ENCODE measurements at places on chromosomes 4 and X. TPM values are rescaled to one million over a fixed set of nuclear protein-coding genes. Genes with fewer than 3 reads are reported as not detected.

DNA sequence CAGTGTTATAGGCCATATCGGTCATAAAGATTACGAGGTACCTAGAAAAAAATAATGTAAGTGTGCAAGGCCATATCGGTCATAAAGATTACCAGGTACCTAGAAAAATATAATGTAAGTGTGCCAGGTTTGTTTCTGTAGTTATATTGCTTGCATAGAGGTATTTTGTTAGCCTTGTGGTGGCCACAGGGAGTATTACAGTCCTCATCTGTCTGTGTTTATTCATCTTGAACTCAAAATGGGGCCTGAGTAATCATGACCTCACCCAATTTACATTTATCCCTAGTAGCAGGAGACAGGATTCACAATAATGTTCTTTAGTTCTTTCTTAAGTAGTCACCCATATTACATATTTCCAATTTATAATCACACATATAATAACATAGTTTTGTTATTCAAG lies 459.7 kb downstream of the MID1IP1 start:
- no peaks in the 10 kb centered on the region for H3K36me3 ChIP-seq
- H3K4me1 ChIP-seq: peaks cover 4% of the 10 kb centered on the region
- H3K4me3 ChIP-seq: no peak overlapping the region
- no peak for DNase-seq

Gene BRS3
- total RNA-seq: not detected

Gene TCP11X2
- not detected for total RNA-seq

DNA sequence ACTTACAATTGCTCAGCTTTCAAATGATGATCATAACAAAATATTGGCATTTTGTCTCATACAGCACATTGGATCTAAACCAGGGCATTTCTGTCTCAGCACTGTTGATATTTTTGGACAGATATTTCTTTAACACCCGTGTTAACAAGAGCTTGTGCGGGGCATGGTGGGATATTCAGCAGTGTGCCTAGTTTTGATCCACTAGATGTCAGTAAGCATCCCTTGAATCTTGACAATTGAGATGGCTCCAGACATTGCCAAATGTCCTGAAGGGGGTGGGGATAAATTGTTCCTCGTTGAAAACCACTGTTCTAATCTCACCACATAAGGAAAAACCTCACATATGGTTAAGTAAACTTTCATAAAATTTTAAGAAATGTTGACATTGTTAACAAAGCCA lies 806.3 kb downstream of the STIM2 start:
- H3K27me3 ChIP-seq: no peaks in the 10 kb centered on the region
- H3K36me3 ChIP-seq: no peaks in the 10 kb centered on the region
- H3K27ac ChIP-seq: no peak overlapping the region

- H3K36me3 ChIP-seq: no peaks in the 10 kb centered on the region
- no peak overlapping the region for H3K27ac ChIP-seq
- no peak for DNase-seq
- H3K4me3 ChIP-seq: no peak overlapping the region
- H3K27me3 ChIP-seq: peaks cover 10% of the 10 kb centered on the region
These were observed 38.0 kb upstream of the CRMP1 start for GRCh38 chr4:5930876-5931275.

DNA sequence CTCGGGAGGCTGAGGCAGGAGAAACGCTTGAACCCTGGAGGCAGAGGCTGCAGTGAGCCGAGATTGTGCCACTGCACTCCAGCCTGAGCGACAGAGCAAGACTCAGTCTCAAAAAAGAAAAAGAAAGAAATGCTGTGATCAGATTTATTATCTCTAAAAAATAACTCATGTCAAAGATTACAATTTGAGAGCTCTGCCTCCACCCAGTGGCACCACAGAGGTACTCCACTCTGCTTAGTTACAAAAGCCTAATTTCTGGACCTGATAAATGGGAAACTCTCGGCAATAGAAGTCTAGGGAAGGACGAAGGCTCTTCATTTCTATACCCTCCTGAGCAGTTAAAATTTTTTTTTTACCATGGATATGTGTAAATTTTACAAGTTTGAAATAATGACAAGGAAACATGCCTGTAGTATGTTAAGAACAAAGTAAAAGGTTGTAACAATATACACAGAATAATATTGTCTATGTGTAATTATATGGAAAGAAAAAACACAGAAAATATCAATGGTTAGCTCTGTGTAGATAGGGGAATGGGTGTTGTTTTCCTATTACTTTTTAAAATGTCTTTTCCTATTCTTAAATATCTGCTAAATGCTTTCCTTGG lies 149.8 kb downstream of the STIM2 start:
- no peaks in the 10 kb centered on the region for H3K27me3 ChIP-seq
- no peak overlapping the region for H3K4me3 ChIP-seq
- DNase-seq: peak; percentile 31

DNA sequence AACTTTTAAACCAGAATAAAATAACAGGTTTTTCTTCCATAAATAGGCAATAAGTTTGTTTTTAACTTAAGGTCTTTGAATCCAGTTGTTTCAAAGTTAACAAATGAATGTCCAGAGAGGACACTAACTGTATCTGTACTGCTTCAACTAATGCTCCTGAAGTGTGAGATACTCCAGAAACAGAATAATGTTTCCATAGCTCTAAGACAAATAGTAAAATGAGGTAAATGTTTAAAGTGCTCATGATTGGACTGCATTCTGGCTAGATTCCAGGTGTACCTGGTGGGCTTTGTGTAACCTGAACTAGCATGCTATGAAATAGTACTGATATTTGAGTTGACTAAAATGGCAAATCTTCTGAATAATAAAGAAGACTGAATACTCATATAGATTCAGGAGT lies 51.7 kb downstream of the METTL14 start:
- DNase-seq: no peak
- no peaks in the 10 kb centered on the region for H3K4me1 ChIP-seq
- H3K36me3 ChIP-seq: peaks cover 60% of the 10 kb centered on the region
- no peaks in the 10 kb centered on the region for H3K27me3 ChIP-seq
- H3K27ac ChIP-seq: no peak overlapping the region

- H3K36me3 ChIP-seq: peaks cover 13% of the 10 kb centered on the region
- H3K4me3 ChIP-seq: no peak overlapping the region
- no peak overlapping the region for H3K27ac ChIP-seq
- DNase-seq: no peak
- no peaks in the 10 kb centered on the region for H3K27me3 ChIP-seq
- H3K4me1 ChIP-seq: no peaks in the 10 kb centered on the region
These were observed 51.6 kb downstream of the RS1 start for GRCh38 chrX:18620349-18620748.

DNA sequence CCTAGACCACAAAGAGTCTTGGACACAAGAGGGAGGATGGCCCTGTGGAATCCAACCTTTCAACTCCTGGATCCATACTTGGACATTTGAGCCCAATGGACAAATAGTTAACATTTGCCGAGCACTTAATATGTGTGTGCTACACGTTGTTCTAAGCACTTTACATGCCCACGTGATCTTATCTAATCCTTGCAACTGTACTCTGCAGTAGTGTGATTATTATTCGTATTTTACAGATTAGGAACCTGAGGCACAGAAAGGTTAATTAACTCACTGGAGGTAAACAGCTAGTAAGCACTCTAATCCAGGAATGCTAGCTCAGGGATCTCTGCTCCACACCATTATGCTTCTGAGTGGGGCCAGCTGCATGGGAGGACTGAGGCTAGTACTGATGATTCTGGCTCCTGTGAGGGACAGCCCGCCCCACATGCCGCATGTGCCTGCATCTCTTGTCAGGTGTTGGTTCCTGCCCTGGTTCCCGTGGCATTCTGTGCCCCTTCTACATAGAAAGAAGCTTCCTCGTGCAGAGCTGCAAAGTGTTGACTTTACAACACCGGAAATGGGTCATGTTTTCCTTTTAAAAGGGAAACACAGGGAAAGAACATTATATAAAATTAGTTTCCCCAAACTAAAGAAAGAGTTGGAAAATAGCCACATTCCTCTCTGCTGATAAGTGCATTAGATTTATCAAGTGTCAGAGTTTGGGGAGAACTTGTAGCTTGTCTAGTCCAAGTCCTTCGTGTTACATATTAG lies 34.8 kb downstream of the PLAC1 start:
- H3K27ac ChIP-seq: no peak overlapping the region
- H3K4me1 ChIP-seq: no peaks in the 10 kb centered on the region
- H3K4me3 ChIP-seq: no peak overlapping the region
- DNase-seq: no peak

GRCh38 chrX:139795196-139795595 lies 87.2 kb upstream of the MCF2 start:
- H3K36me3 ChIP-seq: peaks cover 29% of the 10 kb centered on the region
- H3K4me3 ChIP-seq: peak overlapping the region; percentile 60
- peak overlapping the region; percentile 63 for H3K27ac ChIP-seq
- H3K4me1 ChIP-seq: peaks cover 13% of the 10 kb centered on the region
- no peak for DNase-seq
- no peaks in the 10 kb centered on the region for H3K27me3 ChIP-seq

GRCh38 chr4:89056953-89057398 lies at the start of gene FAM13A:
Gene FAM13A (minus strand): TSS chr4:89057185. CDS start chr4:89056964, 221 bp downstream.
- no peaks in the 10 kb centered on the region for H3K36me3 ChIP-seq
- H3K27me3 ChIP-seq: no peaks in the 10 kb centered on the region
- peak within 1 kb of the TSS; percentile 56 for H3K4me3 ChIP-seq
- no peak within 1 kb of the TSS for H3K27ac ChIP-seq
- no peak for DNase-seq
- H3K4me1 ChIP-seq: peaks cover 14% of the 10 kb centered on the region

GRCh38 chr4:93312299-93312698 lies 516.3 kb upstream of the ATOH1 start:
- no peaks in the 10 kb centered on the region for H3K27me3 ChIP-seq
- no peak overlapping the region for H3K4me3 ChIP-seq
- no peak overlapping the region for H3K27ac ChIP-seq
- no peaks in the 10 kb centered on the region for H3K36me3 ChIP-seq
- no peak for DNase-seq
- H3K4me1 ChIP-seq: no peaks in the 10 kb centered on the region

Gene TCEAL6
- not detected for total RNA-seq

- peak overlapping the region; percentile 25 for H3K4me3 ChIP-seq
- H3K27ac ChIP-seq: no peak overlapping the region
- H3K27me3 ChIP-seq: peaks cover 3% of the 10 kb centered on the region
- peaks cover 11% of the 10 kb centered on the region for H3K4me1 ChIP-seq
- no peak for DNase-seq
These were observed 154.1 kb upstream of the FAM241A start for GRCh38 chr4:111991163-111991562.

Gene KIF4A
- 0.49 TPM for total RNA-seq

DNA sequence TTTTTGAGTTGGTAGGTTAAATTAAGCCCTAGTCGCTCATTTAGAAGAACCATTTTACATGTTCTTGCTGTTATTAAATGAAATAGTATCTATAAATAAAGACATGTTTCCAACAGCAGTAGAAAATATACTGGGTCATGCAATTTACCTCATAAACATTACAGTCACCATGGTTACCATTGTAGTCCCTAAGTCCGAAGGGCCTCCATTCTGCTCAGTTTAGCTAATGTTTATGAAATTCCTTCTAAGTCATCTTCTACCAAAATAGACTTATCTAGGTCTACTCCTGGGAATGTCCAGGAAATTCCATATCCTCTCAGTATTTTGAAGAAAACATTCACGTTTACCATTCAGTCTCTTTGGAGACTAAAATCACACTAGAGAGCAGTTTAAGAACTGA lies 292.5 kb upstream of the DCAF8L1 start:
- no peaks in the 10 kb centered on the region for H3K4me1 ChIP-seq
- no peaks in the 10 kb centered on the region for H3K36me3 ChIP-seq
- no peaks in the 10 kb centered on the region for H3K27me3 ChIP-seq
- no peak overlapping the region for H3K27ac ChIP-seq

DNA sequence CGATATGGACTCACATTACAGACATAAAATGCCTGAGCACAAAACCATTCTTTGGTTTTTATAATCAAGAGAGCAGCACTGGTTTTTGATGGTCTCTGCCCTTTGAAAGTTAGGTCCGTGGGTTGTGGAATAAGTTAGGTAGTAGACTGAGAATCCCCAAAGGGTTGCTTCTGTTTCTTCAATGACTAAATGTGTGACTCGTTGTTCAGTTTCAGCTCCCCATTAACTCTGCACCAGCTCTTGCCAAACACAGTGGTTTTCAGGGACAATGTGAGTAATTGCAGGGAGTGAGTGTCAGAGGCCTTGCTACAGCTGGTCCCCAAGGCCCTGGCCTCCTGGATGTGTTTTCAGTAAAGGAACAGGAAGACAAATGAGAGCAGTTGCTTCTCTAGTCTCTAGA lies 24.8 kb downstream of the SMIM20 start:
- H3K27ac ChIP-seq: no peak overlapping the region
- H3K27me3 ChIP-seq: peaks cover 2% of the 10 kb centered on the region
- H3K4me3 ChIP-seq: no peak overlapping the region
- H3K4me1 ChIP-seq: peaks cover 15% of the 10 kb centered on the region
- no peaks in the 10 kb centered on the region for H3K36me3 ChIP-seq
- no peak for DNase-seq

DNA sequence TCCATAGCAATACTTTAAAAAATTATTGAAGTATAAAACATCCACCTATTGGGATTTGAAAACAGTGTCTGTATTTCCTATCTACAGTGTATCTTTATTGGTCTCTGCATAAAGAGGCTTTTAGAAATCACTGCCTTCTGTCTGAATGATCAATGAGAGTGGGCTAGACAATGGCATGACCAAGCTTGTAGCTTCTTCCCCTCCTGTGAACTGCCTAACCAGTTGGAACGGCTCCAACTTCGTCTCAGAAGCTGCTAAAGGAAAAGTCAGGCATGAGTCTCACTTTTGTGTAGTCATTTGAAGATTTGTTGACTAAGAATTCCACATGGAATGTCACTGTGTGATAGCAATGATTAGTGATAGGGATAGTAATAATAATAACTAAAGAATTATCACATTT lies 64.2 kb downstream of the INTS12 start:
- no peaks in the 10 kb centered on the region for H3K36me3 ChIP-seq
- H3K4me3 ChIP-seq: no peak overlapping the region
- DNase-seq: no peak
- H3K4me1 ChIP-seq: no peaks in the 10 kb centered on the region

- H3K4me1 ChIP-seq: no peaks in the 10 kb centered on the region
- H3K27me3 ChIP-seq: peaks cover 3% of the 10 kb centered on the region
- no peak for DNase-seq
- no peaks in the 10 kb centered on the region for H3K36me3 ChIP-seq
These were observed 20.2 kb upstream of the CDKN2AIP start for GRCh38 chr4:183424109-183424744.

DNA sequence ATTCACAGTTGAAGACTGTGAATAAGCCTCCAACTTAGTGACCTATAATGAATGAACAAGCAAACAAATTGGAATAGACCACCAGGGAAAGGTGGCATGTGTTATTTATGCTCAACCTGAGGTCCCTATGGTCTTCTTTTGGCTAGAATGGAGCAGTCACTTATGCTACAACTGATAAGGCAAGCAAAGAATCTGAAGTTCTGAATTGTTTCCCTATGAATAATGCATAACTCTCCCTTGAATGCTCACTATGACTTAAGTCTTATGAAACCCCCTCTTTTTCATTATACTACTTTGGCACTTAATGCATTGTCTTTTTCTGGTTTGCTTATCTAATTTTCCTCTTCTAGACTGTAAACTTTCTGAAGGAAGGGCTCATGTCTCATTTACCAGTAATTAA lies 2.6 kb downstream of the GIMD1 start:
- no peak overlapping the region for H3K4me3 ChIP-seq
- no peak overlapping the region for H3K27ac ChIP-seq
- H3K4me1 ChIP-seq: no peaks in the 10 kb centered on the region
- no peak for DNase-seq
